ENCODE measurements at places on chromosomes 7 and 10.

DNA sequence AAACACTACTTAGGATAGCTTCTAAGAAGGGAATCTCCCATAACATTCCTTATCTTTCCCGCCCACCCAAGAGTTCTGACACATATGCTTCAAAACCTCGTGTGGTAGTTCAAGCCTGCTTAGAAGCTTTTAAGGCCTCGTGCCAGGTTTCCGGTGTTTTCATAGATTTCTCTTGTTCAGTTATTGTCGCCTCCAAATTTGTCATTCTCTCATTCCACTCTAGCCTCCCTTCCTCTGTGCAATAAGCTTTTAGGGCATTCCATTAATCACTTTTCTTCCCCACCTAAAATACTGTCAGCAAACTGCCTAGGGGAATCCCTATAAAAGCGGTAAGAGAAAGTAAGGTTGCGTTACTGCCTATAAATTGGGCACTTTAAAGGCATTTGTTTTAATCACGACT lies 718 bp upstream of the BPGM start:
- DNase-seq, result no peak

GRCh38 chr10:24793648-24794379 lies 70.1 kb upstream of the ARHGAP21 start:
- no peak for DNase-seq

DNA sequence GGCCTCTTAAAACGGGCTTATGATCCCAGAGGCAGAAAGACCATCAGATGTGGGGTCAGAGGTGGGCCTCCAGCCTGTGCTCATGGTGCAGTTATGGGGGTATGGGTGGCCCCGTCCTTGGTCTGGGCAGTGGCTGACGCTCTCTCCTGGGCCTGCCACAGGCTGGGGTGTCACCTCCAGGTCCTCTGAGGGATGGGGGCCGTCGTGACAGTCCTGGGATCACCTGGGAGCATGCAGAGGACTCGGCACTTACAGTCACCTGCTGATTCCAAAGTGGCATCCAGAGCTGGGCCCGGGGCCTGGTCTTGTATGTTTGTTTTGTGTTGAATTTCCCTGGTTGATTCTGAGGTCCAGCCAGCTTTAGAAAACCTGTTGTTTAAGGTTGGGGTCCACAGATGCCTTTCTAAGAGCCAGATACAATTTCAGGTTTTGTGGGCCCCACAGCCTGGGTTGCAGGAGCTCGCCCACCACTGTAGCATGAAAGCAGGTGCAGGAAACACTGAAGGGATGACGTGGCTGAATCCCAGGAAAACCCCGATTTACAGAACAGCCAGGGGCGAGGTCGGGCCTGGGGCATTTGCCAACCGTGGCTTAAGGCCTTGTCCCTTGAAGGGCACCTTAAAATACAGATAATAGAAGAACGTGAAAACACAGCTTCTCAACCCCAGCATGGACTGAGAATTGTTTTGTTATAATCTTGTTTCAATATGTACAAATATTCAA lies 170.7 kb upstream of the PPP2R2D start:
- no peak for DNase-seq

- DNase-seq, result no peak
Measured at GRCh38 chr10:95837783-95838182, 70.0 kb upstream of the CC2D2B start.

DNA sequence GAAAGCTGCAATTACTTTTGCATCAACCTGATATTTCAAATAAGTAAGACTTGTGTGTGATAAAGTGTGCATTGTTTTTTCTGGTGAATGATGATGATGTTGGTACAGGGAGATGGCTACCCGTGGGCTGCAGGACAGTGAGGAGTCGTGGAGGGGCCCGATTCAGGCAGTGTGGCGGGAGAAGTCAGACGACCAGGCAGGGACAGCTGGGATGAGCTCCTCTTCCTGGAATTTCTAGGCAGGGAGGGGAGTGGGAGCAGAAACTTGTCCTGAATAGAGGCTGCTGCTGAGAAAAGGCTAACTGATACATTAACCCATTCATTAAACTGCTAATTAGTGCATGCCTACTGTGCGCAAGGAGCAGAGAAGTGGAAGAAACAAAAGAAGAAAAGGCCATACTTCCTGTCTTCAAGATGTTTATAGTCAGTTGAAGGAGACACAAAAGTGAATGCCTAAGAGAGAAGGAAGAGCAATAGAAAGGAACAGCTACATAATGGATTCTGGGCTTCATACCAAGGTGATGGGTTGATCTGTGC lies 9.3 kb upstream of the GATAD1 start:
- no peak for DNase-seq

DNA sequence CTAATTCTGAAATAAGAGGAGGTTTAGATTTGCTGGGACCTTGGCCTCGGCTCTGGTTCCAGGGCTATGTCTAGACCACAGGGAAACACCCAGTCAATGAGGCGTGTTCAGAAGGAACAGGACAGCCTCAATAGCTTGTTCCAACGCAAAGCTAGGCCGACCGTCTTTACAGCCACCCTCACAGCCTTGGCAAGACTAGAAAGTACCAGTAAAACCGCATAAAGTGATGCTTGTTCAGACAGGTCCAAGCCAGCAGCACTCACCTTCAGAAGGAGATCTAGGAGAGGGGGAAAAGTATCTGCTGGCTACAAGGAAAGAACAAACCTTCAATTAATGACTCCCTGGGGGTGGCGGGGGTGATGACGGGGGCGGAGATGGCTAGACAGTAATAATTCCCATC lies 50.1 kb upstream of the LMTK2 start:
- DNase-seq, result no peak

GRCh38 chr10:97547962-97548361 lies 24.6 kb upstream of the ANKRD2 start:
- DNase-seq, result no peak

DNA sequence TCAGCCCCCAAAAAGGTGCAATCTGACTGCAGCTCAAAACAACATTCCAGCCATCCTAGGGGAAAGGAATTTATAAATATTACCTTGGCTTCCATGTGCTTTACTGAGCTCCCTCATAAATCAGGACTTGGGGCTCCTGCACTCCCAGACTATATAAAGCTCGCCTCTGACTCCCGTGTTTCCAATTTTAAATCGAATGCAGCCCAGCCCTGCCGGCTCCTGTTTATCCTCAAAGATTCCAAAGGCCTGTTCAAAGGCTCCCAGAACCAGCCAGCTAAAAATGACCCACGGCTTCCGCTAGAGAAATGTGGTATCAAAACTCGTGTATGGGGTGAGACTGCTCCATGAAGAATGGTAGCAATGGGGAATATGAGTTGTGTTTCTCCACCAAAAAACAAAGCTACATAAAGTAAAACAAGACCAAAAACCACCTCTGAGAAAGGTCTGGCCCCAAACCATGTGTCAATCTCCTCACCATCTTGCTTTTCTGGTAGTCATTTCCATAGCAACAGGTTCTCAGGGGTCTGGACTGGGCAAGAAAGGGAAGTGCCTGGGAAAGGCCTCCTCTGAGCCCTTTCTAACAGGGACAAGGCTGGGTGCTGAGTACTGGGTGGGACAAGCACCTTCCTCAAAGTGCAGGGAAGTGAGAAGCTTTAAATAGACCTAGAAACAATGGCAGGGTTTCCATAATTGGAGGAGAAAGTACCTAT lies 5.1 kb downstream of the CALML3 start:
- DNase-seq, result no peak

GRCh38 chr7:74187915-74188675 lies 13.9 kb downstream of the EIF4H start:
- no peak for DNase-seq

- DNase-seq, result no peak
Measured at GRCh38 chr7:138669364-138669763, 31.8 kb downstream of the SVOPL start.

- DNase-seq, result no peak
Measured at GRCh38 chr10:132133005-132133404, 53.7 kb upstream of the DPYSL4 start.

GRCh38 chr10:113743594-113743993 lies 7.9 kb upstream of the PLEKHS1 start:
- DNase-seq, result no peak

DNA sequence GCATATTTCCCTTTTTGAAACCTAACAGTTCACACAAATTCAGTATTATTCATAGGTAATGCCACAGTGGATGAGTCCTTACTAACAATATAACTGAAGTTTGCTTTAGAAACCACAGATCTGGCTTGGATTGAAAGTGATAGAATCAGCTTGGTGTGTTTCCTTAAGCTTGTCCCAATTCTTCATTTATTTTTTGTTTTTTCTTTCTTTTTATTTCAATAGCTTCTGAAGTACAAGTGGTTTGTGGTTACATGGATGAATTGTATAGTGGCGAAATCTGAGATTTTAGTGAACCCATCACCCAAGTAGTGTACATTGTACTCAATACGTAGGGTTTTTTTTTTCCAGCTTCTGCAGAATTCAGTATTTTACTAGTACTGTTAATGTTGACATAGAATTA lies 518.2 kb upstream of the SEMA3D start:
- no peak for DNase-seq

DNA sequence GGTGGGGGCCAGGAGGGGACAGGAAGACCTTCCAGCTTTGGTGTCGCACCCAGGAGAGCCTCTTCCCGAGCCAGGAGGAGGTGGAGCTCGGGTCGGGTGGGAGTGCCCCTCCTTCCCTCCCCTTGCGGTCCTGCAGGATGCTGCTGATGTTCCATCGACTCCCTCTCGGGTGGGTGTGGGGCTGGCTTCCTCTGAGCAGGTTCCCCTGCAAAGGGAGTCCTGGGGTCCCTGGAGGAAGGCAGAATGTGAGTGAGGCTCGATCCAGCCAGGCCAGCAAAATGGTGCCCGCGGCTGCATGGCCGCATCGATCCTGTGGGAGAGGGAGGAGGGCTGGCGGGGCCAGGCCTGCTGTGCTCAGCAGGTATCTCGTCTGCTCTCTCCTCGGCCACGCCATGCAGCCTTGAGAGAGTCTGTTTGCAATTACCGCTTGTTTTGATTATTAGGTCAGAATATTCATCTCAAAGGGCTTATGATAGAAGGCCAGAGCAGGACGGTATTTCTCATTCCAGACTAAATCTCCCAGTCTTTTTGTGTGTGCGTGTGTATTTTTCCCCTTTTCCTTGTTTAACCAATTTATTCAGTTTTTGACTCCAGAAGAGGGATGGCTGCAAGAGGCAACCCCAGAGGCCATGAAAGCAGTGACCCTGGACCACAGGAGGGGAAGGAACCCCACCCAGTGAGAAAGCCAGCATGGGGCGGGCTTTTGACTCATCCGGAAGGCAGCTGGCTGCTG lies 137.3 kb upstream of the ZMIZ1 start:
- no peak for DNase-seq

DNA sequence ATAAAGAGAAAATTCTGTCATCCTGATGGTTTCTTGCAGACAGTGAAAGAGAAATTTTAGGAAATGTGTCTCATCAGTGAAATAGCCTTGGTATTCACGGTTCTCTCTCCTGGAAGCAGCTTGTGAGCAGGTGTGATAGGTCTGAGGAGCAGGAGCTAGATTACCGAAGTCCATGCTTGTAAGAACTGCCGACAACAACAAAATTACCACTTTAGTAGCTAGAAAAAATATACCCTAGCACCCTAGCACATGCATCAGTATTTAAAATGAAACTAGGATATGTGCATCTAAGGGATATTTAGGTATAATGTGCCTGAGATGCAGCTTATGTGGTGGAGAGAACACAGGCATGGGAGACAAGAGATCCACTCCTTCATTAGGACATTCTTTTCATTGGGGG lies 82.3 kb downstream of the VPS50 start:
- no peak for DNase-seq

DNA sequence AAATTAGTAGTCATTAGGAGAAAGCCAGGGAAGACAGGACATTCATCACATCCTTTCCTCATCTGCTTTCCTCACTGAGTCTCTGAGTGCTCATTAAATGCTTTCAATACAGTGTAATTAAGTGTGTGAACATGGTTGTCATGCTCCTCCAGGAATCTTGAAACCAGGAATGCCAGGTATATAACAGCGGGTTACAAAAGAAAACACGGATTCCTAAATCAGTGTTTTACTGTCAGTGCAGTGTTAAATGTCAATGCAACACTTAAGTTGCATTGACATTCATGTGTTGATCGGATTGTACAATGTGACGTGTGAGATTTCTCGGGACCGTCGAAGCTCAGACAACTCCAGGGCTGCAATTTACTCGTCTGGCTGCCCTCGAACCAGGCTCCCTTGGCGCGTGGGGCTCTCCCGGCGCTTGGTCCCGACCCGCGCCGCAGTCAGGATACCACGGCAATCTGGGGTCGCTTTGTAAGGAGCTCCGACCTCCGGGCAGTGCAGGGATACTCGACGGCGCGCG lies 455 bp upstream of the SPAG6 start:
- DNase-seq, result no peak

DNA sequence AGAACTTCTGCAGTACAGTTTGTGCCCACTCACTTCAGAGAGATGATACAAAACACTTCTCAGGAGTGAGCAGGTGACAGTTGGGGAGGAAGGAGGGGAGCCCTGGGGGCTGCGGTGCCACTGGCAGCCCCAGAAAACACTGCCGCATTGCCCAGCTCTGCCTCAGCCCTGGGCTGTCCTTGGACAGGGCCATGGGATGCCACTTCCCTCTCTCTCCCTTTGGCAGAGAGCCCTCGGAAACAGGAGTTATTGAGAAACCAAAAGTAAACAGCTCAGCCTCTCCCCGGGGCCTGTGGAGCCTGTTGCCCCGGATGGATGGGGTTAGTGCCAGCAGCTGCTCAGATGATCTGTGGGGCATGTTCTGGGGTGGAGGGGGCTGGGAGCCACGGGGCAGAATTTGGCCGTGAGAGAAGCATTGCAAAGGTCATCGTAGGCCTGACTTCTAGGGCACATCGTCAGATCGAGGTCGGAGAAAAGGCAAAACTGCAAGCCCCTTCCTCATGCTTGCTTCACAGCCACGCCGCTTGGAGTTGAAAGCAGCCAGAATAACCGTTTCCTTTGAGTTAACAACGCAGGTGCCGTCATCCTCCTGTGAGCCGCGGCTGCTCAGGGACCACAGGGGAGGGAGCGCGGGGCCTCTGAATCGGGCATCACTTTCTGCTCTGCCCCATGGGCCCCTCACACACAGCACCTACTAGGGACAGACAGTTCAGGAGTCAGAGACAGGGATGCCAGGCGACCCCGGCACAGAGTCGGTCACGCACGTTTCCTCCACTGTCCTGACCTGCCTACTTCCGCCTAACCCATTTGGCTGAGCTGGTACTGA lies 256.4 kb downstream of the CAMK1D start:
- peak; percentile 15 for DNase-seq

DNA sequence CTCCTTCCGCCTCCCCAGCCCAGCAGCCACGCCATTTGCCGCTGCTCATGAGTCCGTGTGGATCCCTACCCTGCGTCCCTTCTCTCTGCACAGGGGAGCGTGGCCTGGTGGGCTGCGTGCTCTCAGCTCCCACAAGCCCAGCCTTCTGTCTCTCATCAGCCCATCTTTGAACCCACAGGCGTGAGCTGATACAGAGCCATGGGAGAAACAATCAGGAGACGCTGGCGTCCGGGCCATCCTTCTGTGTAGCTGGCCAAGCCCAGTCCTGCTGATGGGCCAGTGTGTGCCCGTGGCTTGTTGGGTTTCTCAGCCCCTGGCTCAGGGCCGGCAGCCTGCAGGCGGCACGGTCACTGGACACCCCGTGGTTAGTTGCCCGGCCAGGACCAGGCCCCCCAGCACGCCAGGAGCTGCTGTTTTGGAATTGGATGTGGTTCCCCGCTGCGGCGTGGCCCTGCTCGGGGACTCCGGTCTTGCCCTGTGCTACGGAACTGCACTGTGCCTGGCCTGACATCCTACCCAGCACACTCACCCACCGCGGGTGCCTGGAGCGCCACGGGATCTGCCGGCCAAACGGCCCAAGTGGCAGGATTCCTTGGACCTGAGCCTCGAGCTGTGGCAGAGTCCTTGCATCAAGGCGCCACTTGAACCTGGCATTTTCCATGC lies 88.9 kb downstream of the ELFN1 start:
- DNase-seq, result no peak

Data from activated T-helper 1 cell treated with anti-CD3 and anti-CD28 coated beads, Interleukin-2, amount 50 U/mL, for 16 hours (primary cell).